ENCODE measurements at places on chromosomes 3 and 15. TPM values are rescaled to one million over a fixed set of nuclear protein-coding genes. Genes with fewer than 3 reads are reported as not detected.

GRCh38 chr3:68483601-68484000, 448.7 kb downstream of the TAFA4 start:
- no peak for DNase-seq

Gene GPR27
- under 0.01 TPM for total RNA-seq

GRCh38 chr3:179233043-179233442, 17.9 kb downstream of the KCNMB3 start:
- no peak for DNase-seq

- DNase-seq: no peak
These were observed 19.1 kb upstream of the XYLB start for GRCh38 chr3:38327335-38328009.

DNA sequence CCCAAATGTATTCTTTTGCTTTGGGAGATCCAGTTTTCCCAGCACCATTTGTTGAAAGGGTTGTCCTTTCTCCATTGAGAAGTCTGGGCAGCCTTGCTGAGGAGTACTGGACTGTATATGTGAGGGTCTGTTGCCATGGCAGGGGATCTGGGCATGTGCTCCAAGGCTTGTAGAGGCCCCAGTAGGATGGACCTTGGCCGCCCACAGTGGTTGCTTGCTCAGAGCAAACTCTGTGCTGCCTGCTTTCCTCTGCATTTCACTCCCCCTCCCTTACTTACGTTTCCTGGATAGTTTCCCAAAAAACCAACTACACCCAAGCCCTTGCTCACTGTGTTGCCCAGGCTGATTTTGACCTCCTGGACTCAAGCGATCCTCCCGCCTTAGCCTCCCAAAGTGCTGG, 97.2 kb upstream of the PRR23E start:
- DNase-seq: no peak

DNA sequence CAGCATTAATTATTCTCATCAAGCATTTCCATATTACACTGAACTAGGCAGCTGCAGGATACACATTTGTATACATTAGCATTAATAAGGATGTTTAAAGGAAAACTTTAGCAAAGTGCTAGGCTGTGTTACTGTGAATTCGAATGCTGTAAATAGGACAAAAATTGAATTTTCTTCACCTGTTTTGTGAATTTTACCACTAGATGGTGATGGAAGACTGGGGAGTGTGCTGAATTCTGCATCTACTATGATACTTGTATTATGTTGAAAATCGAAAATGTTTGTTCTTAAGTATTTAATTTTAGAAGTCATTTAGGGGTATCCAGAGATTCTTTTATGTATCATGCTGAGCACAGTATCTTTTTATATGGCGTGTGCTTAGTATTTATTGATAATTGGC, 12.3 kb upstream of the P2RY14 start:
- DNase-seq: no peak

Gene KY
- not detected for total RNA-seq

DNA sequence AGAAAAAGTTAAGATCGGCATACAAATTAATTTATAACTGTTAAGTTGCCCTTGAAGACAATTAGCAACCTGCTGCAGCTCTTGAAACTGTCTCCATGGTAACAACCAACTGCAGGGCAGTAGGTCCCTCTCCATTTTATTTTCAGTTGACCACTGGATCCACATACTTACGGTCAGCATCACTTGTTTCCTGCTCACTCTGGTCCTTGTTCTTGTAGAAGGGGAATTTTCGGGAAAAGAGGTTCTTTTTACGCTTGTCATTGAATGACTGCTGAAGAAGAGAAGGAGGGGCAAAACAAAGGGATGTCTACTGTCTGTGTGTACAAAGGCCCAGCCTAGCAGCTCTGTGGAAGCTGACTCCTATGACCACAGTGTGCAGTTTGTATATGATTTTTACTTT, 46.8 kb upstream of the MELTF start:
- DNase-seq: no peak

GRCh38 chr3:115709093-115709492, 85.8 kb downstream of the GAP43 start:
- DNase-seq: no peak

GRCh38 chr15:45993508-45993907, 358.7 kb downstream of the SQOR start:
- no peak for DNase-seq

Gene GOLGA6L10
- total RNA-seq: 2.8 TPM

DNA sequence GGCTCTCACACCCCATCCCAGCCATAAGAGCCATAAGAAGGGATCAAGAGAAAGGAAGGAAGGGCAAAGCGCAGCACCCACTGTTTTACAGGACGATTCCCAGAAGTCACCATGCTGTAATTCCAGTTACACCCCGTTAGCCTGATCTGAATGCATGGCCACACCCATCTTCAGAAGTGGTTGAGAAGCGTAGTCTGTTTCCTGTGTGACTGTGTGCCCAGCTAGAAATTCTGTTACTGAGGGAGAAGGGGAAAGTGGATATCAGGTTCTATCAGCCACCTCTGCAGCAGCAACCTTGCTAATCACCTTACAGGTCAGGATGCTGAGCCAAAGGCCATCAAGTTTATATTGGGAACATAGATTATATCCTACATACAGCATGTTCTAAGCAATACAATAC, 260.0 kb downstream of the ABHD5 start:
- DNase-seq: no peak

GRCh38 chr15:39578851-39579486, 1.9 kb upstream of the THBS1 start:
- DNase-seq: no peak

Gene GATM
- total RNA-seq: 27.1 TPM

DNA sequence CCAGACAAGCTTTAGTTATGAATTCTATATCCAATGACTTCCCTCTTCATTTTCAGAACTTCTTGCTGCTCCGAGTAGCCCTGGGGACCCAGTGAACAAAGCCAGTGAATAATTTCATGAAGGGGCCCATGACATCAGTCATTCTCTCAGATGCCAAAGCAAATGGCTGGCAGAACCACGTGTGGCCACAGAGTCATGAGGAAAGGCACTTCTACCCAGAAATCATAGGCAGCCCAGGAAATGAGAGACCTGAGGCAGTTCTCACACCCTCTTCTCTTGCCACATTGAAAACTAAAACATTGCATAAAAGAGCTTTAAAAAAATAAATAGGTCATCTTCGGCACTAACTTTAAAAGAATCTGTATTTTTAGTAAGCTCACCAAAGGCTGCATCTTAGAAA, 4.3 kb upstream of the UACA start:
- no peak for DNase-seq

GRCh38 chr3:104629038-104629437, 737.7 kb upstream of the ALCAM start:
- no peak for DNase-seq

GRCh38 chr3:19877656-19878055, 56.4 kb downstream of the EFHB start:
- DNase-seq: no peak

Gene C3orf80
- total RNA-seq: not detected

- DNase-seq: no peak
These were observed 277.6 kb downstream of the LPP start for GRCh38 chr3:188431553-188431952.

Gene RTP1
- not detected for total RNA-seq

DNA sequence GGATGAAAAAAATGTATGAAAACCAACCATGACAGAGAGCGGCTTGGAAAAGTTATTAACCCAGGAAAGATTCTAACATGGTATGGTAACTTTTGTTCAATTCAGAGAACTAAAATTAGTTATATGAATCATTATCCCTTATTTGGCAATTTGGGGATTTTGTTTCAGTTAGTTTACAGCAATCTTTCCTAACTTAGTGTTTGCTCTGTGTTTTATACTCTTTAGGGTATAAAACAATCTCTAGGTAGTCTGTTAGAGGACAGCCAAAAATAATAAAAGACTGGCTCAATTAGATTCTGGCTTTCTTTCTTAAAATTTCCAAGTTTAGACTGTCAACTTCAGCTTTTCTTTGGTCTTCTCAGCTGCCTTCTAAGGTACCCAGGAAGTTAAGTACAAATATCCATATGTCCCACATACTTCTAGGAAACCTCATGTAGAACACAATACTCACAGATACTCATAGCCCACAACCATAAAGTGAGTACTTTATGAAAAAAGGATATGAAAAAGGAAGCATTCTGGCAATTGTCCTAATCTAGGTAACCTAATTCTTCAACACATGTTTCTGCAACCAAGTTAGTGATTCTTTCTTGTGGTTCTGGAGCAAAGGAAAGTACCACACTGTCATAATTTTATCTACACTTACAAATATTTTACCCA, 849.3 kb downstream of the ROBO1 start:
- no peak for DNase-seq

Gene GOLGA8G
- not detected for total RNA-seq

DNA sequence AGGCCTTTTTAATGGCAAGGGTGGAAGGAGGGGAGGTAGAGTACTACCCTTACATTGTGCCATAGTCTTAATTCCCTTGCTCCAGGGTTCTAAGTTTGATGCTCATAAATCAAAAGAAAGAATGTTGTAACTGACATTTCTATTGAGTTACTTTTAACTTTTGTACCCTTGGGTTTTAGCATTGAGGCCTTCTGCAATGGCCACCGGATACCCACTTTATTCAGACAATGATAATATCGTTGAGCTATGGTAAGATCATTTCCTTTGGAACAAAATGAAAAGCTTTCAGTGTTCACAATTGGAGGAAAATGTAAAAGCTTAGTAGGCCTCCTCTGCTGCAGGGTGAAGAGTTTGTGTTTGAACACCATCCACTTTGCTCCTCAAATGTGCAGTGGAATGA, 16.8 kb downstream of the CGNL1 start:
- DNase-seq: no peak

- DNase-seq: no peak
These were observed 317.5 kb upstream of the TRIM42 start for GRCh38 chr3:140360332-140360731.

Gene SMAD6
- total RNA-seq: 30.1 TPM

GRCh38 chr3:66115858-66116654, 77.3 kb upstream of the MAGI1 start:
- DNase-seq: peak; percentile 42

- DNase-seq: no peak
These were observed 20.3 kb upstream of the RAB6B start for GRCh38 chr3:133915685-133916658.

DNA sequence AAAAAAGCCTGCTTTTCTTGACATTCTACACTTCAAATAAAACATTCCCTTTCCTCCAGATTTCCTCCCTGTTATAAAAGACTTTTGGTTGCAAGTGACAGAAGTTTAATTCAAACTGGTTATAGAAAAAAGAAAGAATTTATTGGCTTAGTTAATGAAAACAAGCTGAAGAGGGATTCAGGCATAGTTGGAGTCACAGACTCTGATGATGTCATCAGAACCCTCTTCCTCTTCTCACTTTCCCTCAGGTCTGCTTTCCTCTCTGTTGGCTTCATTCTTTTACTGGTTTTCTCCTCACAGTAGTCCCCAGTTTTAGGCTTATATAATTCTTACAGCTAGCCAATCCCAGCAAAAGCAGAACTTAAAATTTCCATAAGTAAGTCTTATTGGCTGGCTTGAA, 32.0 kb upstream of the MBNL1 start:
- DNase-seq: no peak

DNA sequence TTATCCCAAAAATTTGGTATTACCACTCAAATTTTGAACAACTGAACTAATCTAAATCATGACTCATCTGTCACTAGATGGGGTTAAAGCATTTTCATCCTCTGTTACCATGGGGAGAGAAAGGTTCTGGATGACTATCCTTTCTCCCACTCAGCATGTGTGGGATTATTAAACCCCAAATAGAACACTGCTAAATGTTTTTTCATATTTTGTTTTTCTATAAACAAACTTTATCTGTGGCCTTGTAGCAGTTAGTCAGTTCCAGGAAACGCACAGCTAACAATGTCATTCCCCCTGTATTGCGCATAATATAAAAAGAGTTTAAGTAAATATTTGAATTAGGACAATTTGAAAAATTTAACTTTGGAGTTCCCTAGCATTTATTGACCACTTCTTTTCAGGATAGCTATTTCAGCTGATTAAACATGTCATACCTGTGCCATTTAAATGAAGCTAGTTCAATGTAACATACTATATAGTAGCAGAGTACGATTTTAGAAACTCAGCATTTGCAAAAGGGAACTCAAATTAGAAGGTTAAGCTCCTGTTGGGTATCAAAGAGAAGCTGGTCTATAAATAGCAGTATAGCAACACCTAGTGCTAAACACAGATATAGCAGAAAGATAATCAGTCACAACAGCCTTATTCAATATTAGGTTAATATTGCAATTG, 9.2 kb upstream of the TMEM212 start:
- no peak for DNase-seq

- DNase-seq: no peak
These were observed 507 bp downstream of the SLC12A6 start for GRCh38 chr15:34336991-34337556.

Gene RGMA
- 34.1 TPM for total RNA-seq
